ENCODE measurements at places on chromosomes 5 and 9.

- DNase-seq: no peak
Observed at GRCh38 chr5:57549566-57549965, 67.0 kb upstream of the ACTBL2 start.

DNA sequence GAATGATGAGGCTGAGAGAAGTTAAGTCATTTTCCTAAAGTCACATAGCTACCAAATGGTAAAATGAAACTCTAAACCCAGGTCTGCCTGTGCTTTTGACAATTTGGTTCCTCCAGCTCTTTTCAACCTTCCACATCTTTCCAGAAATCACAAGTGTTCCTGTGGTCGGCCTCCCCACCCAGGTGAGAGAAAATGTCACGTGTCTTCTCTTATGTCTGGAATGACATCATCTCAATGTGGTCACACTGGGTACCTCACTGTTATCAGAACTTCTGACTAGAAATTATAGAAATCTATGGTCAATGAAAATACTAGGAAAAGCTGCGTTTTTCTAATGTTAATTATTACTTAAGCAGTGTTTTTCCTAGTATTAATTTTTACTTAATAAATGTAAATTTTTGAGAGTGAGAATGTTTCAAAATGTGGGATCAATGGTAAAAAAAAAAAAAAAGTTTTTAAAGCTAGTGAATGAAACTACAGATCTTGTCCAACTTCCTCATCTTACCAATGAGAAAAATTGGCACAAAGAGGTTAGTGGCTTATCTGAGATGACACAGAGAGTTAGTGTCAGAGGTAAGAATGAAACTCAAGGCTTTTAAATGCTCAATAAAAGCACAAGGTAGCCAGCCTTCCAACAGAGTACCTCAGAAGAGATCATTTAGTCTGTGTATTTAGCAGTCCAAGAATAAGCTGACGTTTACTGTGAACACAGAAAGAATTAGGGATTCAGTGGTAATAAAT is 228.7 kb upstream of the NR4A3 start:
- no peak for DNase-seq

GRCh38 chr5:9715891-9716335 is 85.8 kb upstream of the TAS2R1 start:
- DNase-seq: no peak

DNA sequence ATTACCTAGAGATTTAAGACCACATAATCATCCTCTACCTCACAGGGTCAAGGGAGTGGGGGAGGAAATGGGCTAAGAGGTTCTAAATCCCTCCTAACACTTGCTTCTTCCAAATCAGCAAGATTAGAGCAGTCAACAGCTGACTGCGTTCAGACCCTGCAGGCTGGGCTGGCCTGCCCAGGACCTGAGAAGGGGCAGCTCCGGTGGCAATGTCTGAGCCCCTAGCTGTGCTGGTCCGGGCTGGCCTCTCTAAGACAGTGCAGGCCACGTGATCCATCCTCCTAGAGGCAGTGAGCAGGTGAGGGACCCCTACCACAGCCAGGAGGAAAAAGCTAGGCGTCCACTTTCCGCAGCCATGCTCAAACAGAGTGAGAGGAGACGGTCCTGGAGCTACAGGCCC is at the start of gene KCNV2:
Gene KCNV2 (plus strand): TSS at position 126 of the 400 bp plus-strand sequence. CDS start 230 bp downstream, at position 356.
- DNase-seq: no peak

DNA sequence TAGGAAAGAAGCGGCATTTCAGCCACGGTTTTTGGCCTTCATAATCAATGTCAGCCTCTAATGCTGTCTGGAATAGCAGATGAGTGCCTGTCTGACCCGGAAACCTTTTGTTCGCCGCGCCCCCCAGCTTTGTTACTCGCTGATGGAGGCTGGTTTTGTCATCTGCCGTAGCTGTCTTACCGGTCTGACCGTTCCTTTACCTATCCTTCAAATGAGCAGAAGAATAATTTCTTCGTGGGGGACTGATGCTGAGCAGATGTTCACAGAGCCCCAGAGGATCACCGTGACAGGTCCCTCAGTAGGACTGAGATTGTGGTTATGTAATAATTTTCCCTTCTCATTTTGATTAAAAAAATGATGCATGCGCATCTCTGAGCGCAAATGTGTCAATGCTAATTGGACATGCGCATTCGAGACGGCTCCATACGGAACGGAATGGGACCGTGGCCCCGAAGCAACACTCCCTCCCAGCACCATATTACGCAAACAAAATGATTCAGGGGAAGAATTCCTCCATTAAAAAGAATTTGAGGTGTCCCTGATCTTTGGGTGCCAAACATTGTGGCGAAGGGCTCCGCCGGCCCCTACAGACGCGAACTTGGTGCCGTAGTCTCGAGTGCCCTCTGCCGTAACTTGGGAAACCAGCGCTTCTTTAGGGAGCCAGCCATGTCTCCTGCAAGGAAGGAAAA is 27.6 kb downstream of the TLX3 start:
- DNase-seq: no peak

- no peak for DNase-seq
Observed at GRCh38 chr5:180909782-180910181, 10.8 kb downstream of the BTNL8 start.

GRCh38 chr5:3538886-3539285 is 56.7 kb upstream of the IRX1 start:
- DNase-seq: no peak

GRCh38 chr9:16058131-16058549 is 505.3 kb downstream of the CCDC171 start:
- no peak for DNase-seq

- no peak for DNase-seq
Observed at GRCh38 chr9:132143359-132143758, 18.5 kb upstream of the NTNG2 start.
